ENCODE measurements at places on chromosomes 7 and 10. TPM values are rescaled to one million over a fixed set of nuclear protein-coding genes. Genes with fewer than 3 reads are reported as not detected.

DNA sequence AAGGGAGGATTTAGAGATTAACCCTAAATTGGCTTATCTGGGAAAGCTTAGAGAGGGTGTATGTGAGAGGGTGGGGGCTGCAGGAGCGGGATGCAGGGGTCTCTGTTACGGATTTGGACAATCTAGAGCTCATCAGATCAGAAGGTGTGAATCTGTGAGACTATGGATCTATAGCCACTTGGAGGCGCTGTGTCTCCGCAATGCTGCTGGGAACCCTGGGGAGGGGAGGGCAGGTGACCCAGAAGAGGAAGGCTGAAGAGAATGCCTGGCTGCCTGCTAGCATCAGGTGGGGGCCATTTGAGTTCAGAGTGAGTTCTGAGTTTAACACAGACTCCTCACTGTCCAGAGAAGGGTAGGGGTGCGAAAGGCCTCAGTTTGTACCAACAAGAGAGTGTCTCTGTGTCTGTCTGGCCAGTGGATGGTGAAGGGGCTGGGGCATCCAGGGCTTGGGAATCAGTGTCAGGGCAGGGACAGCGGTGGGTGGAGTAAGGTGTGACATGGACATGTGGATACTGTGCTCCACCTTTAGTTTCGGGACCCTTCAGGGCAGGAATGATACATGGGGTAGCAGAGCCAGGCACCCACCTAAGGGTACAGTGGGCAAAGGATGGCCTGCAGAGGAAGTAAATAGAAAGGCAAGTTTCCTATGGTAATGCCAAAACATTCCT, 187.3 kb upstream of the PRSS58 start:
- peak; percentile 9 for DNase-seq

The RELN gene
- 0.31 TPM for total RNA-seq

- DNase-seq: peak; percentile 70
Observed at GRCh38 chr7:25565949-25566348, 337.7 kb upstream of the NPVF start.

The SMKR1 gene
- total RNA-seq: 0.49 TPM

DNA sequence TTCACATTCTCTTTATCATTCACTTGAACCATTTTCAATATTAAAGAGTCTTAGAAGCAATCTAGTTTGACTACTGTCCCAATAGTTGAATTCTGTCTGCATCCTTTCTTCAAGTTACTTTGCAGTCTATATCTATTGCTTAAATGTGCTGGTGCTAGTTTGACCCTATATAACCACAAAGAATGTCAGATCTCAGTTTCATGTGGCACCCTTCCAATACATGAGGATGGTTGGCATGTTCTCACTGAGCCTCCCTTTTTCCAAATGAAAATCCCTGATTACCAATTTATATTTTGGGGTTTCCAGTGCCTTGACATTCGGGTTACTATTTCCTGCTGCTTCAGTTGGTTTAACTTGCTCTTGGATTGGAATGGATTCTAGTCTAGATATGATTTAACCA, 292.7 kb downstream of the EXOC4 start:
- DNase-seq: peak; percentile 5

- DNase-seq: no peak
Observed at GRCh38 chr7:149750122-149750845, 23.1 kb downstream of the ZNF467 start.

DNA sequence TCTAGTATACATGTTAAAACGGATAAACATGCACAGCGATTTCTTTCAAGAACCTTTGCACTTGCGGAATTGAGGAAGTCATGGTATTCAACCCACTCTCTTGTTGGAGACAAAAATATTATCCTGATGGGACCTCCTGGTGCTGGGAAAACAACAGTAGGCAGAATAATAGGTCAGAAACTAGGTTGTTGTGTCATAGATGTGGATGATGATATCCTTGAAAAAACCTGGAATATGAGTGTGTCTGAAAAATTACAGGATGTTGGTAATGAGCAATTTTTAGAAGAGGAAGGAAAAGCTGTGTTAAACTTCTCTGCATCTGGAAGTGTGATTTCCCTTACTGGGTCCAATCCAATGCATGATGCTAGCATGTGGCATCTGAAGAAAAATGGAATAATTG, 6.9 kb downstream of the THNSL1 start:
- no peak for DNase-seq

DNA sequence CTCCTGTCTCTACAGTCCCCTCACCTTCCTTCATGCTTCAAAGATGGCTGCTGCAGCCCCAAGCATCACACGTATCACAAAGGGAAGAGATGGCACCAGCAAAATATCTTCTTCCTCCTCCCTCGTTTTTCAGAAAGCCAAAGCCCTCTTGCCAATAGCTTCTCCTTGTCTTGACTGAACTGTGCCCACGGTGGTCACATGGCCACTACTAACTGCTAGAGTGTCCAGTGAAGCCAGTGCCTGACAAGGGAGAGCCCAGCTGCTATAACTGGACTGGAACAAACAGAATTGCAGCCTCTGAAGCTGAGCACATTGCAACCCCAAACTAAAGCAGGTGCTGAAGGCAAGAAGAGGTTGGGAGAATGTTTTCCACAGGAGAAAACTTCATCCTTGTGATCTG, 120.8 kb upstream of the RET start:
- DNase-seq: no peak

The TFPI2 gene
- total RNA-seq: 218 TPM

DNA sequence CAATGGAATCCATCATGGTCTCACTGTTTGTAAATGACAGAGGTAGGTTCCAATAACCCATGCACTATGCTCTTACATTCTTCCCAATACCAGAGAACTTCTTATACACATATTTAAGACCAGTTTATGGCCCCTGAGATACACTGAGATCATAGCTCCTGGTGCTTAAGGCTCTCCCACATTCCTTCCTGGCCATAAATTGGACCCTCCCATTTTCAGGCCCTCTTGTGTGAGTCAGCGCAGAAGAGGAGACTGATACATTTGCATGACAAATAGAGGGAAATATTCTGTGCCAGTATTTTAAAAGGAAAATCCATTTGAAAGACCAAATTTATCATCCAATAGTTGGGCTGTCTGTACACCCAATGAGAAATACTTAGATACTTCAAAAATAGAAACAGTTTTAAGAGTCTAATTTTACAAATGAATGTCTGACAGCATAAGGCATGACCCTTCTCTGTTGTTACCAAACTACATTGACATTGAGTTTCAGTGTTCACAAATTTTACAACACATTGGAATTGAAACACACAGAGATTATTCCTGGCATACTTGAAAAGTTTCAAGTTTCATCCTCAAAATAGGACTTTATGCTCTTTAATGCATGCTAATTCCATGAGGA, 35.3 kb downstream of the SLC16A9 start:
- no peak for DNase-seq

The POLR2J2 gene
- 16.6 TPM for total RNA-seq

GRCh38 chr7:95646350-95646749, 50.0 kb upstream of the PDK4 start:
- DNase-seq: no peak

GRCh38 chr7:78039790-78040776, 241.5 kb downstream of the PHTF2 start:
- no peak for DNase-seq

The TMEM225B gene
- not detected for total RNA-seq

DNA sequence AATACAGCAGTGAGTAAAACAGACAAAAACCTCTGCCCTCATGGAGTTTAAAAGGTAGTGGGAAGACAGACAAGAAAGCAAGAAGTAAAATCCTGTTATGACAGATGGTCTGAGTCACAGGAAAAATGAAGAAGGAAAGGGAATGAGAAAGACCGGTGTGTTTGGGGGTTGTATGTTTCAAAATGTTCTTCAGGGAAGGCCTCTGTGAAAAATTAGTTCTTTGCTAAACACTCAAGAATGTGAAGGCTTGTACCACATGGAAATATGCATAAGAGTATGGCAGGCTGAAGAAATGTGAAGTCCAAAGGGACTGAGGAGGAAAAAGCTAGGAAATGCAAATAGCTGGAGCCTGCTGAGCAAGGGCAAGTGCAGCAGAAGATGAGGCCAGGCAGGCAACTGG, 315.9 kb upstream of the SEMA3A start:
- no peak for DNase-seq

The SH2D4B gene
- total RNA-seq: 0.24 TPM

DNA sequence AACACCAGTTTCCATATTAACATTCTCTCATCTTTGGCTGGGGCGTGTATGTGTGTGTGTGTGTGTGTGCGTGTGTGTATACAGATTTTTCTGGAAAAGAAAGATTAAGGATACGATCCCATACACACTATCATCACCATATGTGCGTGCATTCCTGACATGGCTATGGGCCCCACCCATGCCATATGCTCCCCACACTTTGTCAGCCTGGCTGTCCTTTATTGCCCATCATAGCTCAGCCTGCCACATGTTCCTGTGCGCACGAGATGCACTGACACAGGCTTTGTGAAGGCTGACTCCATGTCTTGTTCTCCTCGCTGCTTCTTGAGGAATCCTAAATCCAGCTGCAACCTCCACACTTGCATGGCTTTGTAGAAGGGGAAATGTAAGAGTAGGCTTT, 984.1 kb downstream of the LRMDA start:
- no peak for DNase-seq

GRCh38 chr10:85448716-85449115, 917.9 kb downstream of the GRID1 start:
- no peak for DNase-seq

- peak; percentile 27 for DNase-seq
Observed at GRCh38 chr10:84540022-84540616, 211.7 kb downstream of the CCSER2 start.

The NPFFR1 gene
- total RNA-seq: 0.20 TPM

The TAS2R3 gene
- 3.8 TPM for total RNA-seq

DNA sequence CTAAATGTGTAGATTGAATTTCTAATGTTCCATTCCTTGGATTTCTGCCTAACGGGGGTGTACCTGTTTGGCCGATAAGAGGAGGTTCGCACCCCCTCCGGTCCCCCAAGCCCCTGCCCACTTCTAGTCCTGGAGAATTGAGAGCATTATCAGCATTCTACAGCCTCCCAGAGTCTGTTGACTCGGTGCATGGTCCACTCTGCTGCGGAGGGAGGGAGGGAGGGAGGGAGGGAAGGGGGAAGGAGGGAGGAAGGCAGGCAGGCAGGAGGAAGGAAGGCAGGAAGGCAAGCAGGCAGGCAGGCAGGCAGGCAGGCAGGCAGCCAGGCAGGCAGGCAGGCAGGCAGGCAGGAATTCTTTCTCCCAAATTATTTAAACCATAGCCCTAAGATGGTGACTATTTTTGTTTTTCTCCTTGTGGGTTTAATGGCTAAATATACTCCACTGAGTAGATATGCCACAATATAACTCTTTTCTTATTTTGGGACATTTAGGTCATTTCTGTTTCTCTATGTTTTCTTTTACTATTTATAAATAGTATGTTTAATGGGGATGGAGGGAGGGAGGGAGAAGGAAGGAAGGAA, 69.5 kb upstream of the CHST15 start:
- no peak for DNase-seq

DNA sequence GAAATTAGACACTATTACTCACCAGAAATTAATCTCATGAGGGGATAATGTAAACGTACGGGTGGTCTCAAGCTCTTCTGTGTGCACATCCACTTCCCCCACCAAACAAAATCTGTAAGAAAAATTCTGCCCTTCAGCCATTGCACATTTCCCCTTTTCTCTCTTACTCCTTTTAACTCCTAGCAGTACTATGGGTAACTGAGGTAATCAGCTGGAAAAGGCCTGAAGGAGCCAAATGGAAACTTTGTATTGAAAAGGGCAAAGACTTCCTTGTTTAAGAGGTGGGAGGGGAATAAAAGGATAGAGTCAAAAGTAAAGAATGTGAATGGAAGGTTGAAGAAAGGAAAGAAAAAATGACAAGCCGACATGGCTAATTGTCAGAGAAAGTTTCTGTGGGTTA, 273.8 kb downstream of the RNLS start:
- no peak for DNase-seq

DNA sequence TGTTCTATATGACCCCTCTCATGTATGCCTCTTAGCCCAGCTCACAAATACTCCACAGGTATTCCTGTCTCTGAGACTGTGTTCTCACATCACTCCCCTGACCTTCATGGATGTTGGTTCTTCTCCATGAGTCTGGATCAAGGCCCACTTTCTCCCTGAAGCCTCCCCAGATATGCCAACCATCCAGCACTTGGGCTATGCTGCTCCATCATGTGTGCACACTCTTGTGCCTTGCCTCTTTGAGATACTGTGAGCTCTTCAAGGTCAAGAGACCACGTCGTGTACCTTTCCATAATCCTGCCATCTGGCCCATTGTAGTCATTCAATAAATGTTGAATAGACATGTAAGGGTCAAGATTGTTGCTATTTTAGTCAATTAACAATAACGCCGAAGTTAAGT, 30.1 kb upstream of the TM9SF3 start:
- no peak for DNase-seq

- DNase-seq: no peak
Observed at GRCh38 chr7:83643012-83643411, 5.9 kb downstream of the SEMA3E start.

GRCh38 chr10:12218991-12219390, 23.0 kb downstream of the CDC123 start:
- no peak for DNase-seq

- DNase-seq: peak; percentile 78
Observed at GRCh38 chr7:924541-925231, 29.8 kb downstream of the ADAP1 start.

- DNase-seq: no peak
Observed at GRCh38 chr7:19066170-19066569, 51.3 kb downstream of the TWIST1 start.

DNA sequence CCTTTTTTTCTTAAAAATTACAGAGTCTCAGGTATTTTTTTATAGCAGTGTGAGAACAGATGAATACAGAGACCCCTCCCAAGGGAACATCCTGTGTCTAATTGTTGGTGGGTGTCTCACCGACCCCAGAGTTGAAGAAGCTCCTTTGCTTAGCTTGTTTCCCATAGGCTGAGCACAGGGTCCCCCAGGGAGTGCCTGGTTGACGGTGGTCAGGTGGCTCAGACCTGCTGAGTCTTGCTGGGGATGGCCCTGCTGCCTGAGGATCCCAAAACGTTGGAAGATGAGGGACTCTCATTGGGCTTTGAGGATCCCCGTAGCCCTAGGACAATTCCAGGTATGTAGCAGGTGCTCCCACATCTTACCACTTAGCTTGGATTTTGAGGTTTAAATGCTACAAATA, 19.5 kb downstream of the SCART1 start:
- DNase-seq: no peak

The RET gene
- not detected for total RNA-seq

DNA sequence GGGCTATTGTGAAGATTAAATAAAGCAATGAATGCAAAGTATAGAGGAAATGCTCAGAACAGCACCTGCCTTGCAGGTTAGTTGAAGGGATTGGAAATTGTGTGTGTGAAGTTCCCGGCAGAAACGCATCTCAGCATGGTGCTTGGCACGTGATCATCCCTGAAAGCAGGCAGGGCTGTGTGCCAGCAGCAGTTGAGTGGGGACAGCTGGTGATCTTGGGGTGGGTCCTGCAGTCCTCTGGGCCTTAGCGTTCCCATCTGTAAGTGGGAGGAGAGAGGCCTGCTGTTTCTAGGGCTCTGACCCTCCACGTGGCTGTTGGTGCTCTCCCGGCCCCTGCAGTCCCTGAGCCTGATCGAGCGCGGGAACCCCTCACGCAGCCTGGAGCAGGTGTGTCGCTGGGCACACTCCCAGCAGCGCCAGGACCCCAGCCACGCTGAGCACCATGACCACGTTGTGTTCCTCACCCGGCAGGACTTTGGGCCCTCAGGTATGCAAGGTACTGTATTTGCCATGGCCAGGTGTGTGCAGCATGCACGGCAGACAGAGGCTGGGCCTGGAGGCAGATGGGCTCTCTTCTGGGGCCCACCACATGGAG, 55.3 kb downstream of the TBATA start:
- no peak for DNase-seq

The PDE6C gene
- total RNA-seq: not detected

The GSAP gene
- total RNA-seq: 26.0 TPM

Data from Calu3 (cell line).